CD4-positive, alpha-beta T cell treated with Interleukin-21 for 1 hour (primary cell): ENCODE measurements at places on chromosomes 7 and 10.

- no peak for DNase-seq
These were observed 112.8 kb downstream of the BAMBI start for GRCh38 chr10:28790146-28790545.

GRCh38 chr10:13068484-13068883, 31.5 kb upstream of the OPTN start:
- DNase-seq, result no peak

GRCh38 chr7:15602236-15602635, 40.4 kb upstream of the AGMO start:
- DNase-seq, result no peak

DNA sequence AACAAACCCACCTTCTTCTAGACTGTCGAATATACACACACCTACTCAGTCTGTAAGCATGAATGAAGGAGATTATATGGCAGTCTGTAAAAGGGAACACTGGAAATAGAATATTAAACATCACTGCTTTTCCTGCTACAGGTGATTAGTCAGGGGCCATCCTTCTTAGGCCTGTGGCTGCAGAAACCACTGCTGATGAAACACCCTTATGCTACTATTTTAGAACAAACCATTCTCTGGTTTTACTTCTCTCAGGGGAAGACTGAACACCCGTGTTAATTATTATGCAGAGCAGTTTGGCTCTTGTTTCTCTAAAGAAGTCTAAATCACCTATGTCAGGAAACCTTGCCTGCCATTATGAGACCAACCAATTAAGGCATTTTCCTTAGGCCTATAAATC, 351.1 kb upstream of the KLF6 start:
- no peak for DNase-seq

DNA sequence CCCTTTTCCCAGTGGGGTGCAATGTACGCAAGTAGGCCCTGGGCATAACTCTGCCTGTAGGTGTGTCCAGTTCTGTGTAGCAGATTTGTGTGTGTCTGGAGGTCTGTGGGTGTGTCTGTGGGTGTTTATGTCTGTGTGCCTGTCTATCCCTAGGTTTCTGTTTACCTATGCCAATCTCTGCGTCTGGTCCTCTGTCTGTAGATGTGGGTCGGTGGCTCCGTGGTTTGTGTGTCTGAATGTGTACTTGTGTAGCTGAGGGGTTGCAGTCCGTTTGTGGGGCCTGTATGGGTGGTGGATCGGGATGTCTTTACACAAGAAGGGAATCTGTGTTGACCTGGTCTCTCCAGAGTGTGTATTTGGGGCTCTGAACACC, 932 bp downstream of the NYAP1 start:
- DNase-seq, result no peak

- DNase-seq, result no peak
These were observed 95.2 kb downstream of the PRPF18 start for GRCh38 chr10:13681960-13682359.

DNA sequence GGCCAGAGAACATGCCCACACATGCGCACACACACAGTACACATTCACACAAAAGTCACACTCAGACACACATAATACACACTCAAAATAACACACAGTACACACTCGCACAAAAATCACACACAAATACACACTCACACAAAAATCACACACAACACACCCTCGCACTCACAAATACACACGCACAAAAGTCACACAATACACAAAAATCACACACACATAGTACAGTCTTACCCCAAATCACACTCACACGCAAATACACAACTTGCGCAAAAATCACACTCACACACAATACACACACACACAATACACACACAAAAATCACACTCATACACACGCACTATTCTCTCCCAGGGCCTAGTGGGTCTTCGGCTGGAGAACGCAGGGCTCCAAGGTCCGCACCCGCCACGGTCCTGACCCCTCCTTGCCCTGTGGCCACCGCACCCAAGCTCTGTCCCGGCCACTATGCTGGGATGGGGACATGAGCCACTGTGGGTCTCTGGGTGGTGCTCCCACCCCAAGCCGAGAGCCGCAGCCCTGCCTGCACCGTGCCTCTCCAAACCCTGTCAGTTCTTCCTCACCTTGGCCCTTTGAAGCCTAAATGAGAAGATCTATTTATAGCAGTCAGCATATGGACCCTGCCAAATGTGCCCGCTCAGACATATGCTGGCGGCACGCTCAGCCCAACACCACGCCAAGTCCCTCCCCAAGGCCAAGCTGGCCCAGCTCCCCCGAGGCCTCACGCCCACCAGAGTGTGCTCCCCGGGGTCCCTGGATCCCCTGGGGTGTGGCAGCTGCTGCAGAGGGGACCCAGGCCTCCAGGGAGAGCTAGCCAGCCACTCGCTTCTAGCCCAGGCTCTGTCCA, 55.9 kb downstream of the ELFN1 start:
- no peak for DNase-seq

- no peak for DNase-seq
These were observed 24.1 kb upstream of the ZNRF2 start for GRCh38 chr7:30260246-30260768.

GRCh38 chr10:113099431-113100183, 149.6 kb downstream of the TCF7L2 start:
- DNase-seq, result no peak

- DNase-seq, result no peak
These were observed 42.0 kb upstream of the NRP1 start for GRCh38 chr10:33376476-33376875.

- DNase-seq, result no peak
These were observed 103.6 kb downstream of the MKLN1 start for GRCh38 chr7:131431289-131431688.

DNA sequence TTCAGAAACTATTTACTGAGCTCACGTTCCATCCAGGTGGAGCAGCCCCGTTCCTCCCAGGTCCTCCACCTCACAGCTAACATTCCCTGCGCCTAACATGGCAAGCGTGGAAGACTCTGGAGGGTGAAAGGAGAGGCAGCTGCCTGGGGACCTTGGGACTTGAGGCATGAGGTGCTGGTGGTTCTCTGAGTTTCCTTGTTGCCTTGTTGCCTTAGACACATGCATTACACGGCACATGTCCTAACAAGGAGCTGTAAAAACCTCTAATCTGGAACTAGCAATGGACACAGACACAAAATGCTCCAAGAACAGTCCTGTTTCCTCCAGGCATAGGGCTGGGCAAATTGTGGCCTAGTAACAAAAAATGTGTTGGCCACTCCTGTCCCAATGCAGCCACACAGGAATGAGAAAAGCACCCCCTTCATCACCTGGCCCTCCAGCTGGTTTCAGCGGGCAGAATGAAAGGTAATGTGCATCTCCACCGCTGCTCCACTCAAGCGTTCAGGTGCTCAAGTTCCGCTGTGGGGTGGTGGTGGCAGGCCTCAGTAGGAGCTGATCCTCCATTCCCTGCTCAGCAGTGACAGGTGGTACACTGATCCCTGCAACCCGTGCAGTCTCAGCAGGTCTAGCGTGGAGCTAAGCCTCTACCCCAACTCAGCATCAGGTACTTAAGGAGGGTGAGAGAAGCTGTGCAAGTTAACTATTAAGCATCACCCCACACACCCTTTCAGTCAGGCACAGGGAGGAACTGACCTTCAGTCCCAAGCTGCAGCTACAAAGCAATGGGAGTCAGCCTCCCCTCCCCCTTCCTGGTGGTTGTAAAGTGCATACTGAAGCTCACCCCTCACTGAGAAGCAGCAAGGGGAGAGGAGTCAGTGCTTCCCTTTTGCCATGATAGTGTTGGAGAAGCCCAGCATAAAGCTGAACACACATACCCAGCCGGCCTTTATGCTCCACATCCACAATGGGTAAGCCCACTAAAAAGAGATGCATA, 382.8 kb downstream of the SDK1 start:
- no peak for DNase-seq

DNA sequence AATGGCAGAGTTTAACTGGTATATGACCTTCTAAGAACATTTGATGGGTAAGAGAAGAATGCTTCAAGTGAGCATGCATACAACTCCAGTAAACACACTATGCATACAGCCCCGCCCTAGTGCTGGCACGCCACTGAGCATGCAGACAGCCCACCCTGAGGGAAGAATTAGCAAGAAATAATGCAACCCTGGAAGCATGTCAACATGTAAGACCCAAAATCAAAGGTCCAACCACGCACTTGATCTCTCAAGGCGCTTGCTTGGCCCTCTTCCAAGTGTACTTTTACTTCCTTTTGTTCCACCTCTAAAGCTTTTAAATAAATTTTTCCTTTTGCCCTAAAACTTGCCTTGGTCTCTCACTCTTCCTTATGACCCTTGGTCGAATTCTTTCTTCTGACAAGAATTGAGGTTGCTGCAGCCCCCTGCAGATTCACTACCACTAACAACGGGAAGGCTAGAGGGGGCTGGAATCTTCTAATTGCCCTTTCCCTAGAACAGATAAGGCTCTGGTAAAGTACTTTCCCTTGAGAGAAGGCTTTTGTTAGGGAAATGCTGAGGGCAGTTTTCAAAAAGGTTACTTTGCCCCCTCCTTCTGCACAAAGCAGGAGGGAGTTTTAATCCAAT, 3.4 kb downstream of the FAM24B start:
- no peak for DNase-seq

GRCh38 chr10:34195364-34196057, 619.6 kb downstream of the PARD3 start:
- DNase-seq, result no peak

GRCh38 chr10:8071006-8071405, 16.5 kb downstream of the GATA3 start:
- DNase-seq, result no peak

- DNase-seq, result peak; percentile 30
These were observed 31.8 kb downstream of the AOAH start for GRCh38 chr7:36692456-36692855.

DNA sequence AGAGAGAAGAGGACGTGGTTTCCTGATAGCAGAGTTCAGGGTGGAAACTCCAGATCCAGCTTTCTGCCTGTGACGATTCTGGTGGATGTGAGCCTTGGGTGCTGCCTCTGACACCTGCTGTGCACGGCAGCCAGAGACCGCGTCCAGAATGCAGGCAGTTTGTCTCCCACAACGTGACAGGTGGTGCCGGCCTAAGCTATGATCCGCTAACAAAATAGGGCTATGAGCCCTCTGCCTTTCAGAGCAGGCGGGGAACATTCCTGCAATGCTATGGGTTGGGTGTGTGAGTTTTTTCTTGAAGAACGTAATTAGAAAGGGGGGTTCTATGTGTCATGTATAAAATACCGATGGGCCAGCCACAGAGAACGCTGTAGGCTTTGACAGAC, 297.3 kb upstream of the PRKCQ start:
- no peak for DNase-seq

DNA sequence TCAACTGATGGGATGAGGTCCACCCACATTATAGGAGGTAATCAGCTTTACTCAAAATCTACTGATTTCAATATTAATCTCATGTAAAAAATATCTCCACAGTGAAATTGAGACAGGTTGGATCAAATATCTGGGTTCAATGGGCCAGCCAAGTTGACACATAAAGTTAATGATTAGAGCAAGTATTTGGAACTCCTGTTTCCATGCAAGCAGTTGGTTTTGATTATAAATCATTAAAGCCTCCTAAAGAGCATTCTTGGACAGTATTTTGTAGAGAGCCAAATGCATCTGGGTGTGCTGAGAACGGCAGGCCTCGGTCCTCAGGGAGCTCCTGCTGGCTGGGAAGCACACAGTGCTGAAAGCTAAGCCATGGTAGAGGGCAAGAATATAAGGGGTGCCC, 126.9 kb upstream of the BTBD16 start:
- DNase-seq, result no peak

DNA sequence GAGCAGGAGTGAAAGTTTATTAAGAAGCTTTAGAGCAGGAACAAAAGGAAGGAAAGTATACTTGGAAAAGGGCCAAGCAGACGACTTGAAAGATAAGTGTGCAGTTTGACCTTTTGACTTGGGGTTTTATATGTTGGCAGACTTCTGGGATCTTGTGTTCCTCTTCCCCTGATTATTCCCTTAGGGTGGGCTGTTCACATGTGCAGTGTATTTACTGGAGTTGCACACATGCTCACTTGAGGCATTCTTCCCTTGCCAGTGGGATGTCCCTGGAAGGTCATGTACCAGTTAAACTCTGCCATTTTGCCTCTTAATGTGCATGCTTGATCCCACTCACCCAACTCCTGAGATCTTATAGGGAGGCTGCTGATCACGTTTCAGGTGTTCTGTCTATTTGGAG, 23.4 kb upstream of the ARHGAP12 start:
- DNase-seq, result no peak

DNA sequence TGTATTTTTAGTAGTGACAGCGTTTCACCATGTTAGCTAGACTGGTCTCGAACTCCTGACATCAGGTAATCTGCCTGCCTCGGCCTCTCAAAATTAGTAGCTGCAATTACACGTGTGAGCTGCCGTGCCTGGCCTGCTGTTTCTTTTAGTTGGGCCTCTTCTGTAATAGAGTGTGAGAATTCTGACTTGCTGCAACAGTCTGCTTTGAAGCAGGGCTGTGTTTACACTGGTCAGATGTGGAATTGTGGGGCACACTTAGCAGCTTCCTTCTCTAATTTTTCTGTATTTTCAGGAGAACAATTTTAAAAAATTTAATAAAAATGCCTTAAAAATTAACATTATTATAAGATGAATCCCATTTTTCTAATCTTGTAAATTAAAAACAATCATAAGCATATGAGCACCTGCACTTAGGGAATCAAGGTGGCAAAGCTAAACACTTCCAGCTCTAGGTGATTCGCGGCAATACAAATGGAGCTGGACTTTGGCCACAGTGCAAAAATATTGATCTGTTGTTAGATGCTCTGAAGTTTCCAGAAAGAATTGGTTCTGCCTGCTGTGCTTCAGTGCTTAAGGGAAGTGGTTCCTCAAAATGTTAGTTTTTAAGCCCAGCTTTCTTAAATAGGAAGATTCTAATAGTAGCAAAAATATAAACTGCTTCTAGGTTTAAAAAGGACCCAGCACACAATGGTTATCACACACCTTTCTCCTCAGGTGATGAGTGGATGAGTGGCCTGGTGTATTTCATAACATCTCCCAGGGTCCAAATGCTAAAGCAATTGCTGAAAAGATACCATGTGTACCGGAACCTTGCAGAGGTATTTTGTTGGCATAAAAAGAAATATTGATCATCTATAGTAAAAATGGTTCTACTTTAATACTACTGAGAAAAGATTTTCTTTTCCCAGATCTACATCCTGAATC, 63.5 kb upstream of the ATRNL1 start:
- DNase-seq, result no peak

DNA sequence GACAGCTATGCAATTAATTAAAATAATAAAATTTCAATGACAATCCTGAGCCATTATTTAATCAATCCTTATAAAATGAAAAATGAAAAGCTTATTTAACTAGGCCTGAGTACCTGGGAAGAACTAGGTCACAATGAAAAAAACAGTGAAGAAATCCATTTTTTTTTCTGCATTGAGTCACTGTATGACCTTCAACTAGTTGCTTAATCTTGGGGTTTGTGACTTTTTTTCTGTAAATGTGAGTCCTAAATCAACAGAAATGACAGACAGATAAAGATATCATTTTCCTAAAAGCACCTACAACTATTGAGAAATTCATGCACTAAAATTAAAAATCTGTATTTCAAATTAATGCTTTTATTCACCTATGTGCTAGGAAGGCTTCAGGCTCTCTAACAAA, 96.8 kb downstream of the TMEM26 start:
- no peak for DNase-seq

- DNase-seq, result no peak
These were observed 139.9 kb downstream of the SKIDA1 start for GRCh38 chr10:21385536-21385935.

GRCh38 chr7:30797176-30798040, 26.2 kb downstream of the MINDY4 start:
- no peak for DNase-seq

- no peak for DNase-seq
These were observed 26.3 kb downstream of the DNMBP start for GRCh38 chr10:99983280-99983988.
